A549 treated with ZK216348 at 1 μM for 4 hours (cell line): ENCODE measurements at places on chromosomes 1 and 21. TPM values are rescaled to one million over a fixed set of nuclear protein-coding genes. Genes with fewer than 3 reads are reported as not detected.

RAD54L gene
- total RNA-seq = 7.8 to 12.9 TPM (median 10.9 TPM) in 5 replicates

SNX7 gene
- 20.5 to 43.0 TPM (median 24.6 TPM) in 5 replicates for total RNA-seq

PADI4 gene
- total RNA-seq = not detected in 5 replicates

LCE1B gene
- total RNA-seq = not detected in 5 replicates

OR6K3 gene
- total RNA-seq = not detected in 5 replicates

PLA2G2C gene
- not detected in 5 replicates for total RNA-seq

CD84 gene
- total RNA-seq = not detected in 5 replicates

KIF2C gene
- 36.6 to 42.0 TPM (median 40.4 TPM) in 5 replicates for total RNA-seq

CYB561D1 gene
- total RNA-seq = 3.6 to 6.1 TPM (median 5.0 TPM) in 5 replicates

CYYR1 gene
- not detected in 5 replicates for total RNA-seq

CFHR1 gene
- 0.14 to 0.35 TPM (median 0.25 TPM) in 4 of 5 replicates, not detected in the other for total RNA-seq

SFN gene
- 393 to 693 TPM (median 641 TPM) in 5 replicates for total RNA-seq

OR2T35 gene
- total RNA-seq = not detected in 5 replicates

S100A10 gene
- total RNA-seq = 1,962 to 3,541 TPM (median 2,083 TPM) in 5 replicates

LCE2A gene
- not detected in 5 replicates for total RNA-seq

FCRL6 gene
- total RNA-seq = not detected in 5 replicates

CLCA1 gene
- total RNA-seq = not detected in 5 replicates

L1TD1 gene
- not detected in 5 replicates for total RNA-seq

ATP13A2 gene
- total RNA-seq = 23.1 to 35.2 TPM (median 28.6 TPM) in 5 replicates

ANGPTL1 gene
- not detected in 5 replicates for total RNA-seq

ZCCHC17 gene
- total RNA-seq = 24.2 to 30.1 TPM (median 25.4 TPM) in 5 replicates

PROK1 gene
- total RNA-seq = not detected in 5 replicates

CDK18 gene
- 1.0 to 1.4 TPM (median 1.2 TPM) in 5 replicates for total RNA-seq

CXADR gene
- total RNA-seq = 5.8 to 12.1 TPM (median 9.3 TPM) in 5 replicates

TCHH gene
- total RNA-seq = 0.19 to 0.36 TPM (median 0.29 TPM) in 5 replicates

CALML6 gene
- total RNA-seq = 0.19 to 0.37 TPM (median 0.24 TPM) in 5 replicates

ZFP69B gene
- 1.5 to 3.0 TPM (median 1.8 TPM) in 5 replicates for total RNA-seq

CATSPERE gene
- 0.07 to 0.38 TPM (median 0.18 TPM) in 3 of 5 replicates, not detected in the others for total RNA-seq

CCDC30 gene
- total RNA-seq = 0.94 to 1.5 TPM (median 1.2 TPM) in 5 replicates

TOMM20 gene
- 85.6 to 124 TPM (median 106 TPM) in 5 replicates for total RNA-seq

GLIS1 gene
- 0.08 TPM in 1 of 5 replicates, not detected in the others for total RNA-seq

CAMTA1 gene
- total RNA-seq = 61.9 to 85.8 TPM (median 66.3 TPM) in 5 replicates

DRAM2 gene
- total RNA-seq = 17.2 to 23.1 TPM (median 21.1 TPM) in 5 replicates

RNF115 gene
- total RNA-seq = 11.1 to 12.5 TPM (median 12.1 TPM) in 5 replicates

BARHL2 gene
- total RNA-seq = not detected in 5 replicates

PLA2G2A gene
- not detected in 5 replicates for total RNA-seq

SIM2 gene
- 6.9 to 9.2 TPM (median 8.1 TPM) in 5 replicates for total RNA-seq

FMO4 gene
- total RNA-seq = 0.19 to 0.86 TPM (median 0.52 TPM) in 5 replicates

HSPB7 gene
- total RNA-seq = not detected in 5 replicates

ZBTB8B gene
- total RNA-seq = not detected in 5 replicates

SLC22A15 gene
- 0.40 to 1.1 TPM (median 0.74 TPM) in 5 replicates for total RNA-seq

TRIM46 gene
- 1.0 to 3.1 TPM (median 1.8 TPM) in 5 replicates for total RNA-seq

HSF2BP gene
- 1.5 to 2.5 TPM (median 2.1 TPM) in 5 replicates for total RNA-seq

OR2T2 gene
- not detected in 5 replicates for total RNA-seq

PDC gene
- not detected in 5 replicates for total RNA-seq
